Heart left ventricle (tissue), 16 donors: ENCODE measurements at places on chromosomes 6 and 20. TPM values are rescaled to one million over a fixed set of nuclear protein-coding genes. Genes with fewer than 3 reads are reported as not detected.

DNA sequence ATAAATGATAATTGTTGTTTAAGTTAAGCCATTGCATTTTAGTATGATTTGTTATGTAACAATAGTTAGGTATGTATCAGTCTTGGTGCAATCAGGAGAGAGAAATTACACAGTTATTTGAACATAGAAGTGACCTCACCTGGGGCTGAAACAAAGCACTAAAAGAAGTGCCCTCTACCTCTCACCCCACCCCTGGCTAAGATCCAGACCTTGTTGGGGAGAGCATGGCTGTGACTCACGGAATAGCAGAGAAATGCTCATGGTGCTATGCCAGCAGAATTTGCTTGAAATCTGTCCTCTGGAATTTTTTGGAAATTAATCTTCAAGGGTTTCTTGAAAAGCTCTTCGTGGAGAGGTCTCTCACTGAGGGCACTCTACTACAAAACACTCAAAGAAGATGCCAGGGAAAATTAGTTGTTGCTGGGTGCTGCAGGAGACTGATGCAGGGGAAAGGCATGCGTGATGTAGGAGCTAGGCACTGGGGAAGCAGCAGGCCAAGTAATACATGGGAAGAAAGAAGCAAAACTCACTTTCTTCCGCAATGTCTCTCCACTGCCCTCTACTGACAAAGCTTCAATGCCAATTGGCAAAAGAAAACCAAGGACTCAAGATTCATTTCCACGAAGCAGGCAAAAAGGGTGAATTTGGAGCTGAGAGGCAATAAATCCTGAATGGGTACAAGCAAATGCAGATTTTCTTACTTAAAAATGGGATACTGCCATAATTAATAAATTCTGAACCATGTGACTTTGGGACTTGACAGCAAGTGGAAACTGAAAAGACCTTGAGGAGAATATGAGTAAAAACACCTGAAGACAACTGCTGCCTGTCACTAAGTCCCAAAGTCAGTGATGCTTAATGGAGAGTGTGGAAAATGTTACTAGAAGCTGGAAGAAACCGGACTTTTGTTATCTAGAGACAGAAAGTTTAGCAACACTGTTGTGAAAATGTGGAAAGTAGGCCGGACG lies 136.3 kb upstream of the ZNF184 start:
- DNase-seq = no peak

GRCh38 chr6:122681705-122682104 lies 71.5 kb downstream of the PKIB start:
- DNase-seq = no peak

DNA sequence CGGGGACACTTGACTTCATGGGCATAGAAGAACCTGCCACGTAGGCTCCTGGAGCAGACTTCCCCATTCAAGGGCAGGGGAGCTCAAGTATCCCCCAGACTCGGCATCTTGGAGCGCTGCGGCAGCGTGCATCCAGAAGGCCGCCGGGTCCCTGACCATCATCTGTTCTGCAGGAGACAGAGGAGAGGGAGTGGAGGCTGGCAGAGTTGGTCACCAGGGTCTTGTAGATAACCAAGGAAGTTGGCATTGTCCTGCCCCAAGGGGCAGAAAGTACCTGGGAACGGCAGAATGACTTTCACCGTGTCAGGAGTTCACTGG lies 82.8 kb downstream of the TCP11 start:
- no peak for DNase-seq

OSER1 gene
- polyA plus RNA-seq = 35.6 TPM

CCDC167 gene
- polyA plus RNA-seq = 76.7 TPM

SMLR1 gene
- polyA plus RNA-seq = not detected

HLA-DQA2 gene
- polyA plus RNA-seq = not detected

SPEF1 gene
- polyA plus RNA-seq = 0.11 TPM

BMP7 gene
- 5.1 TPM for polyA plus RNA-seq
